Breast epithelium (tissue), 4 donors: ENCODE measurements at places on chromosomes 3 and 15. TPM values are rescaled to one million over a fixed set of nuclear protein-coding genes. Genes with fewer than 3 reads are reported as not detected.

DNA sequence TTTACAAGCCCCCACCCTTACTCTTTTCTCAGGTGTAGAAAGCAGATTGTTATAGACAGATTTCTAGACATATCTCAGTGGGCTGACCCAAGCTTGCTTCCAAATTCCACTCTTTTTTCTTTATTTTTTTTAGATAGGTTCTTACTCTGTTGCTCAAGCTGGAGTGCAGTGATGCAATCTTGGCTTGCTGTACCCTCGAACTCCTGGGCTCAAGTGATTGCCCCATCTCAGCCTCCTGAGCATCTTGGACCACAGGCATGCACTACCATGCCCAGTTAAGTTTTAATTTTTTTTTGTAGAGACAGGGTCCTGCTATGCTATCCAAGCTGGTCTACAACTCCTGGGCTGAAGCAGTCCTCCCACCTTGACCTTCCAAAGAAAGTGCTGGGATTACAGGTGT, 53.5 kb upstream of the ADAMTS9 start:
- no peak for DNase-seq

SAMMSON gene
- total RNA-seq: 0.98 TPM

CYP1A1 gene
- 32.1 TPM for total RNA-seq

ACKR4 gene
- 1.6 TPM for total RNA-seq

DNA sequence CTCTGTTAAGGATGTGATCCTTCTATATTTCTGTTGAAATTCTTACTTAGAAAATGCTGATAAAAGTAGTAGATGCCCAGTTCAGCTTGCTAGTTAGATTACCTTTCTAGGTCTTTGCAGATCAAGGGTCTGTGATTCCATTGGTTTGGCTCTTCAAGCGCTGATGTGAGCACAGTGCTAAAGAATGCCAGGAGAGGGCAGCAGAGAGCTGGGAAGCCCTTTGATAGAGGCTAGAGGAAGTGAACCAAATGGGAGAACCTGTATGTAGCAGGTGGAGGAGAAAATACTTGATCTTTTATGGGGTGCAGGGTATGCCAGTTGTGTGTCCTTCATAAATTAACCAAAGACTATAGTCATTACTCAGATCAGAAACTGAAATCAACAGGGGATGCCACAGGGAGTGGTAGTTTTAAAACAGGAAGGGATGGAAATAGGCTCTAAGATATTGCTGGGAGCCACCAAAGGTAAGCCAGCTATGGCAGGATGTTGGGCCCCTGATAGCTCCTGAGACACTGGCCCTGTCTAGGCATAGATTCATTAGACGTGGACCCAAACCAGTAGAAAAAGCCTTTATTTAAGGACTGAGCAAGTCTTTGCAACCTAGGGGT, 677.4 kb downstream of the SQOR start:
- peak; percentile 39 for DNase-seq

DNA sequence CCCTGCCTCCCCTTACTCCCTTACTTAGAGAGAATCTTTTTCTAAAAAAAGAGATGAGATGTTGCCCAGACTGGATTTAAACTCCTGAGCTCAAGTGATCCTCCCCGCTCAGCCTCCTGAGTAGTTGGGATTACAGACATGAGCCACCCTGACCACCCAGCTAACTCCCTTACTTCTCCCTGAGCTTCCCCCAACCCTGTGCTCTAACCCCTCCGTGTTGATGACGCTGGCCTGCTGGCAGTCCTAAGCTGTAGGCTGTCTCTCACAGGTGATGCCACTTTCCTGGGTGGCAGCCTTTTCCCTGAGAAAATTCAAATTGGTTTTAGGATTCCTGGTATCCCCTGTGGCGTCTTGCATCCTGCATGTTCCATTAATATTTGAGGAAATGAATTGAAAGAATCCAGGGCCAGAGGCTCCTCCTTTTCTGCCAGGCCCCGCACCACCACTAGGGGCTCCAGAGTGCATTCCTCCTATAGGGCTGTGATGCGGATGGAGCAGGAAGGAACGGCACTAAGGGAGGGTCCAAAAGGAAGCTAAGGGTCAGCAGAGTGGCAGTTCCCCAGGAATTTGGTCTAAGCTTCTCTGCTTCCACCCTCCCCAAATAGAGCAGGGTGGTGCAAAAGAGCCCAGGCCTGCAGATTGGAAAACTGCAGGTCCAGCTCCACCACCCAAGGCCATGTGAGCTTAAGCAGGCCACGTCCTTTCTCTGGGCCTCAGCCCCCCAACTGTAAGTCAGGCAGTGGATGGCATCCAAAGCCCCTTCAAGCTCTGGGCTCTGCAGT, 101.1 kb downstream of the DAPK2 start:
- DNase-seq: peak; percentile 83

GRCh38 chr15:57348081-57348480, 28.2 kb upstream of the CGNL1 start:
- no peak for DNase-seq

CYP1A2 gene
- not detected for total RNA-seq

- no peak for DNase-seq
Measured at GRCh38 chr3:189403194-189403593, 228.0 kb upstream of the TP63 start.
